Fibroblast of villous mesenchyme (primary cell): ENCODE measurements at places on chromosomes 7 and 10. TPM values are rescaled to one million over a fixed set of nuclear protein-coding genes. Genes with fewer than 3 reads are reported as not detected.

- DNase-seq, result peak; percentile 10
Observed at GRCh38 chr7:91850455-91850854, 30.0 kb downstream of the MTERF1 start.

DNA sequence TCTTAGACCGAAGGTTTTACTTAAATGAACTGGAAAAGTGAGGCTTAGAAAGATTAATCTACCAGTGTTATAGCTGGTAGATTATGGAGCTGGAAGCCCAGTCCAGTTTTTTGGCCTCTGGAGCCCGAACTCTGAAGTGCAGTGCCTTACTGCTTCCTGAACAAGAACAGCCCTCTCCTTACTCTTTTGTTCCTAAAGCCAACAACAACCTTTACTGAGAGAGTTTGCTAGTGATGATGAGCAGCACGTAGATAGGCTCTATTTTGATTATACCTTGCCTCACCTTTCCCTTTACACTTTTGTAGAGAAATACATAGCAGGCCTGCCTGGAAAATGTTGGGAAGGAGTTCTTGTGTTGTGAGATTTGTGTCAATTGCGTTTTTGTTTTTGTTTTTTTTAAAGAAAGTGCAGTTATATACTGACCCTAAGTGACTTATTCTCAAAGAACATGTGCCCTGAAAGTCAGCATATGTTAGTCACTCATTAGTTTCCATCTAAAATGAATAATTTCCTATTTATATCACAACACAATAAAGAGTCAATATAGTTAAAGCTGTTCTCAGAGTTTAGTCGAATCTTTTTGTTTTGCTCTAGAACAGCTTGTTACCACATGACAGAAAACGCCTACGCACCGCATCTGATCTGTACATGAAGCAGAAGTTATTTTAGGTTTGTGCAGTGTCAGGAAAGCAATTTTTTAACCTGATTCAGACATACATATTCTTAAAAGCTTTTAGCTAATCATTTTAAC is 33.0 kb downstream of the PLEKHA1 start:
- peak; percentile 57 for DNase-seq

NDUFB8 gene
- total RNA-seq, result 109 and 162 TPM in 2 replicates

- DNase-seq, result no peak
Observed at GRCh38 chr7:138606236-138606635, 94.9 kb downstream of the SVOPL start.
